Myocyte (in vitro differentiated cells): ENCODE measurements at places on chromosomes 5 and 9. TPM values are rescaled to one million over a fixed set of nuclear protein-coding genes. Genes with fewer than 3 reads are reported as not detected.

GRCh38 chr9:35522187-35522586 lies 32.3 kb downstream of the RUSC2 start:
- no peak for DNase-seq

GRCh38 chr5:30051976-30052375 lies 1141.5 kb upstream of the CDH6 start:
- DNase-seq: no peak

GRCh38 chr9:86902586-86902985 lies 44.7 kb downstream of the GAS1 start:
- no peak for DNase-seq

DNA sequence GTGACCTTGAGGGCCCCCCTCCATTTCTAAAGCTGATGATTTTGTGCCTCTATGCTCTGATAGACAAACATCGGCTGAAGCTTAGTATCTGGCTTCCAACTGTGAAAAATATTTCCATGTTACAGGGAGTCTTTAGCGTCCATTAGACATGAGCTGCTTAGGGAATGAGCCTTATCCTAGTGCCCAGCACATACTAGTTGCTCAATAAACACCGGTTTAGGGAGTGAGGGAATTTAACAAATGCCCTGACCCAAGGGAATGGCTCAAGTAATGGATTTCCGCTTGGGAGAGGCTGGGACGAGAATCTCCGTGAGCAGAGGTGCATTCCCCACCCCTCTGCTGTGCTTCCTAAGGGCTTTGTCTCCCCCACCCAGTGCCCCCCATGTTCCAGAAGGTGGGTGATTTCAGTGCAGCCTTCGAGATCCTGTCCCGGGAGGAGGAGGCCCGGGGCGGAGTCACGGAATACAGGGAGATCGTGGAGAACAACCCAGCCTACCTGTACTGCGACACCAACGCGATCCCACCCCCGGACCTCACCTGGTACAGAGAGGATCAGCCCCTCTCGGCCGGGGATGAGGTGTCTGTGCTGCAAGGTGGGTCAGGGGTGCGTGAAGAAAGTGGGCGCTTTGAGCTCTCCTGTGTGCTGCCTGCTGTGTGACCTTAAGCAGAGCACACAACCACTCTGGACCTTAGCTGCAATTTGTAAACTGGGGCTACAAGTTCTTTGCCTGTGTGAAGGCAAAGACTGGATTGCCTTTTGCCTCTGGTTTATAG lies 65.7 kb upstream of the ASS1 start:
- no peak for DNase-seq

DNA sequence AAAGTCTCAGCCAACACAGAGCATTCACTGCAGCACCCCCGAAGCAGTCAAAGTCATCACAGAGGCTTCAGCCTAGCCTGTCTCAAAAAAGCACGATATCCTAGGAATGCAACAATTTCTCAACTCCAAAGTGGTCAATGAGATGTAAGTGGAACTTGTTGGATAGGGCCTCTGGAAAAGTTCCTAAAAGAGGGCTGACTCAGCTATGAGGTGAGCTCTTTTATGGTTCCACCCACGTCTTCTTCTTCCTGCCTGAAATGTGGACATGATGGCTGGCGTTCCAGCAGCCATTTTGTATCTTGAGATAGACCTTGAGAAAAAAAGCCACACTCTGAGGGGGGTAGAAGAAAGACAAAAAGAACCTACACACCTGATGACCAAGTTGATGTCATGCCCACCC lies 32.5 kb upstream of the TRIO start:
- no peak for DNase-seq

DNA sequence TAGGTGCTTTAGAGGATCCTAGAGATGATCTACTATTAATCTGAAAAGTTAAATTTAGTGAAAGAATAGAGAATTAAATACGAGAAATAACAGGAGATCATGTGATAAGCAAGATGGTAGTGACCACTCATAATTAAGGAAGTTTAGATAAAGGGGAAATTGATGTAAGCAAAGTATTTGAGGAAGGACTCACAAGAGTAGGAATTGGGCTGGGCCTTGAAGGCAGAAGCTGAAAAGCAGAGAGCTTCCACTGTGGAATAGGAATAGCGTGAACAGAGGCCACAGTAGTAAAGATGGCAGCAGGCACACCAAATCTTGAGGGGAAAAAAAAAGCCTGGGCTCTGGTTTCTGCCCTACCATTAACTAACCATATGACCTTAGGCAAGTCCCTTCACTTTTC lies 38.0 kb downstream of the KIF24 start:
- no peak for DNase-seq

DNA sequence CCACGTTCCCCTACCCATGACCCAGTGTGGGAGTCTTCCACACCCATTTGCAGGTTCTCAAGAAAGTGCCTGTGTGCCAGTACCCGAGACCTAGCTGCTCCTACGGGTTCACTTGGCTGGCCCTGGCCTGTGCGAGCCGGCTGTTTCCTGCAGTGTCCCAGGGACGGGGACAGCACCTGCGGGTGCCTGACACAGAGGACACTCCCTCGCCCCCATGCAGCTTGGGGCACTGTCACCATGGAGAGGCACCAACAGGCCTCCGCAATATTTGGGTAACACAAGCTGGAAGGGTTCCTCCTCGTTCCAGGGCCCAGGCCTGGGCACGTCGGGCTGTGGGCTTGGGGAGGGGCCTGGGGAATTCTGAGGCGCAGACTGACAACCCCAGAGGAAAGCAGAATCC lies 41.4 kb downstream of the DUSP1 start:
- DNase-seq: no peak

GRCh38 chr9:110161940-110162339 lies 46.0 kb downstream of the C9orf152 start:
- no peak for DNase-seq

- DNase-seq: no peak
Measured at GRCh38 chr5:33558489-33558888, 117.7 kb downstream of the TARS1 start.

NME5 gene
- total RNA-seq: 0.16 and 0.62 TPM in 2 replicates

CAMLG gene
- 22.0 and 22.6 TPM in 2 replicates for total RNA-seq

FBXW2 gene
- total RNA-seq: 24.4 and 25.6 TPM in 2 replicates

MARCHF11 gene
- not detected in 2 replicates for total RNA-seq

SPINK13 gene
- total RNA-seq: not detected in 2 replicates

ZNF366 gene
- total RNA-seq: 0.31 and 1.4 TPM in 2 replicates

C7 gene
- total RNA-seq: 3.6 and 25.8 TPM in 2 replicates
